ENCODE measurements at places on chromosomes 6 and 20. TPM values are rescaled to one million over a fixed set of nuclear protein-coding genes. Genes with fewer than 3 reads are reported as not detected.

The CCN2 gene
- total RNA-seq = not detected

The ZBTB12 gene
- 2.4 TPM for total RNA-seq

The RIMS1 gene
- not detected for total RNA-seq

The GLP1R gene
- total RNA-seq = not detected

The BTN1A1 gene
- total RNA-seq = not detected

The VSX1 gene
- total RNA-seq = not detected

The TBX18 gene
- total RNA-seq = not detected

The COL9A3 gene
- not detected for total RNA-seq

The UTRN gene
- total RNA-seq = 219 TPM

The KHDC1 gene
- 1.7 TPM for total RNA-seq

The HTR1E gene
- not detected for total RNA-seq

The KIAA1755 gene
- not detected for total RNA-seq

The POM121L2 gene
- total RNA-seq = not detected

The TMEM74B gene
- not detected for total RNA-seq

The CTAGE9 gene
- total RNA-seq = not detected

The ZNF334 gene
- not detected for total RNA-seq

The ADGB gene
- total RNA-seq = not detected

The LY6G6C gene
- not detected for total RNA-seq

Measured in CD4-positive, alpha-beta memory T cell (primary cell).